ENCODE measurements at places on chromosomes 7 and 10. TPM values are rescaled to one million over a fixed set of nuclear protein-coding genes. Genes with fewer than 3 reads are reported as not detected.
A peak's percentile ranks its signal among the peaks of the same experiment; 100 is the strongest.

- DNase-seq, result no peak
- H3K27me3 ChIP-seq, result peaks cover 12% of the 10 kb centered on the region
- H3K36me3 ChIP-seq, result no peaks in the 10 kb centered on the region
- no peak overlapping the region for H3K27ac ChIP-seq
Observed at GRCh38 chr7:11196143-11196542, 222.5 kb downstream of the PHF14 start.

- no peak overlapping the region for H3K4me3 ChIP-seq
- no peaks in the 10 kb centered on the region for H3K36me3 ChIP-seq
- H3K4me1 ChIP-seq, result no peaks in the 10 kb centered on the region
Observed at GRCh38 chr10:109504401-109504800, 418.9 kb downstream of the XPNPEP1 start.

DNA sequence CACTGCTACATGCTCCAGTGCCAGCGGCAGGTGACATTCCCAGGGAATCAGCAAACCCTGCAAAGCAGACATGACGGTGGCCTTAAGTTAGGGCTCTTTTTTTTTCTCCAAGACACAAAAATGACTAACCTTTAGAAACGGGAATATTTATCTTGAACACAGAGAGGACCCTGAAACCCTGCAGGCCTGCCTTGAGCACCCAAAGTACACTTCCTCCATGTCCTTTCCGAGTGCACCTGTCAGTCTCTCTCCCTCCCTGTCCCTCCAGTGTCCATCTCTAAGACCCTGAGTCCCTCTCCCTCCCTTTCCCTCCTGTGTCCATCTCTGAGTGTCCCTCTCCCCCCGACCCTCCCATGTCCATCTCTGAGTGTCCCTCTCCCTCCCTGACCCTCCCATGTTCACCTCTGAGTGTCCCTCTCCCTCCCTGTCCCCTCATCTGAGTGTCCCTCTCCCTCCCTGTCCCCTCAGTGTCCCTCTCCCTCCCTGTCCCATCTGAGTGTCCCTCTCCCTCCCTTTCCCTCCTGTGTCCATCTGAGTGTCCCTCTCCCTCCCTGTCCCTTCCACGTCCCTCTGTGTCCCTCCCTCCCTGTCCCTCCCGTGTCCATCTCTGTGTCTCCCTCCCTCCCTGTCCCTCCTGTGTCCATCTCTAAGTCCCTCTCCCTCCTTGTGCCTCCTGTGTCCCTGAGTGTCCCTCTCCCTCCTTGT lies 51.2 kb upstream of the CAMK2B start:
- peaks cover 3% of the 10 kb centered on the region for H3K4me1 ChIP-seq
- H3K36me3 ChIP-seq, result no peaks in the 10 kb centered on the region
- H3K27ac ChIP-seq, result no peak overlapping the region
- DNase-seq, result no peak
- H3K27me3 ChIP-seq, result peaks cover 5% of the 10 kb centered on the region

- H3K27me3 ChIP-seq, result no peaks in the 10 kb centered on the region
- H3K36me3 ChIP-seq, result peaks cover 83% of the 10 kb centered on the region
- DNase-seq, result no peak
- H3K4me3 ChIP-seq, result no peak overlapping the region
Observed at GRCh38 chr10:7162331-7162730, 248.5 kb downstream of the SFMBT2 start.

GRCh38 chr7:131618391-131618790 lies 62.0 kb upstream of the PODXL start:
- no peaks in the 10 kb centered on the region for H3K36me3 ChIP-seq
- H3K27ac ChIP-seq, result no peak overlapping the region
- H3K27me3 ChIP-seq, result peaks cover 3% of the 10 kb centered on the region
- H3K4me1 ChIP-seq, result no peaks in the 10 kb centered on the region
- DNase-seq, result no peak

- H3K36me3 ChIP-seq, result peaks cover 2% of the 10 kb centered on the region
- H3K4me3 ChIP-seq, result no peak overlapping the region
- H3K27ac ChIP-seq, result no peak overlapping the region
- no peak for DNase-seq
Observed at GRCh38 chr7:4815609-4816418, 40.4 kb downstream of the AP5Z1 start.

AGR2 gene
- not detected for total RNA-seq

DNA sequence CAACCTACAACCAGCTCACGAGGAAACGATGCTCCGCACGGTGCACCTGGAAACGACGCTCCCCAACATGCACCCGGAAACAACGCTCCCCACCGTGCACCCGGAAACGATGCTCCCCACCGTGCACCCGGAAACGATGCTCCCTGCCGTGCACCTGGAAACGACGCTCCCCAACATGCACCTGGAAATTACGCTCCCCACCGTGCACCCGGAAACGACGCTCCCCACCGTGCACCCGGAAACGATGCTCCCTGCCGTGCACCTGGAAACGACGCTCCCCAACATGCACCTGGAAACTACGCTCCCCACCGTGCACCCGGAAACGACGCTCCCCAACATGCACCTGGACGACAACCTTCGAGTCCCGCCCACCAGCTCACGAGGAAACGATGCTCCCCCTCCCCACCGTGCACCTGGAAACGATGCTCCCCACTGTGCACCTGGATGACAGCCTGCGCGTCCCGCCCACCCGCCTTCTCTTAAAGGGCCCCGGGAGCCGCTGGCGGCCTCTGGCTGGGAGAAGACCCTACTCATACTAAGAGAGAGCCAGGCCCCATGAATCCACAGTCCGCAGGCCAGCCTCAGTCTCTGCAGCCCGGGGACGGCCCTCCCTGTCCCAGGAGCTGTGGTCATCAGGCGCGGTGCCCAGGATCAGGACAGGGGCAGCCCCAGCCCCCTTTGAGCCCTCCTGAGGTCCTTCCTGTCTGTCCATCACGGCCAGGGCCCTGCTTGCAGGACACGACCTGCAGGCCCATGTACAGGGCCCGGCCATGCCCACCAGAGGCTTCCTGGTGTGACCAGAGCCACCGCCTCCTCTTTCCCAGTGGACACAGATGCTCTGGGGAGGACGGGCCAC lies 98.3 kb downstream of the PDGFA start:
- no peaks in the 10 kb centered on the region for H3K4me1 ChIP-seq
- DNase-seq, result no peak
- H3K36me3 ChIP-seq, result no peaks in the 10 kb centered on the region

DNA sequence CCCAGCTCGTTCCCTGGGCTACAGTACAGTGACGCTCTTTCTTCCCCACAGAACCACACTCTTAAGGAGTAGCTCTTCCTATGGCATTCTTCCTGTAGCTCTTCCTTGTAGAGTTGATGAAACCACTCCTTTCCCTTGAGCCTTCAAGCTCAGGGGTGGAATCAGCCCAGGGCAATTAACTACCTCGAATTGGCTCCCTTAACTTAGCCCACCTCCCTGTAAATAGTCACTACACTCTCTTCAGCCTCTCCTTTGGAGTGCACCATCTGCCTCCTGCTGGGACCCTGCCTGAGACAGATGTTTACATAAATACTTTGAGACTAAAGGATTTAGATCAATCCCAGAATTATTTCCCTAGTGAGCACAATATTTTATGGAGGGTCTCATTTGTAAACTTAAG lies 537.8 kb upstream of the AUTS2 start:
- no peaks in the 10 kb centered on the region for H3K36me3 ChIP-seq
- DNase-seq, result no peak
- no peaks in the 10 kb centered on the region for H3K4me1 ChIP-seq
- no peak overlapping the region for H3K4me3 ChIP-seq
- H3K27me3 ChIP-seq, result no peaks in the 10 kb centered on the region
- no peak overlapping the region for H3K27ac ChIP-seq

OPN1SW gene
- total RNA-seq, result not detected

GRCh38 chr7:140611641-140612040 lies 29.0 kb downstream of the DENND2A start:
- no peaks in the 10 kb centered on the region for H3K36me3 ChIP-seq
- no peak for DNase-seq
- no peaks in the 10 kb centered on the region for H3K4me1 ChIP-seq
- no peak overlapping the region for H3K27ac ChIP-seq

- no peaks in the 10 kb centered on the region for H3K27me3 ChIP-seq
- peaks cover 67% of the 10 kb centered on the region for H3K36me3 ChIP-seq
- peaks cover 74% of the 10 kb centered on the region for H3K4me1 ChIP-seq
- H3K4me3 ChIP-seq, result peak overlapping the region; percentile 66
- DNase-seq, result no peak
- H3K27ac ChIP-seq, result peak overlapping the region; percentile 97
Observed at GRCh38 chr7:102416406-102416805, 17.0 kb upstream of the ORAI2 start.

GRCh38 chr10:100878291-100878910 lies 34.4 kb upstream of the SLF2 start:
- DNase-seq, result peak; percentile 51
- H3K27ac ChIP-seq, result no peak overlapping the region
- no peaks in the 10 kb centered on the region for H3K4me1 ChIP-seq
- no peaks in the 10 kb centered on the region for H3K36me3 ChIP-seq
- H3K4me3 ChIP-seq, result no peak overlapping the region

DNA sequence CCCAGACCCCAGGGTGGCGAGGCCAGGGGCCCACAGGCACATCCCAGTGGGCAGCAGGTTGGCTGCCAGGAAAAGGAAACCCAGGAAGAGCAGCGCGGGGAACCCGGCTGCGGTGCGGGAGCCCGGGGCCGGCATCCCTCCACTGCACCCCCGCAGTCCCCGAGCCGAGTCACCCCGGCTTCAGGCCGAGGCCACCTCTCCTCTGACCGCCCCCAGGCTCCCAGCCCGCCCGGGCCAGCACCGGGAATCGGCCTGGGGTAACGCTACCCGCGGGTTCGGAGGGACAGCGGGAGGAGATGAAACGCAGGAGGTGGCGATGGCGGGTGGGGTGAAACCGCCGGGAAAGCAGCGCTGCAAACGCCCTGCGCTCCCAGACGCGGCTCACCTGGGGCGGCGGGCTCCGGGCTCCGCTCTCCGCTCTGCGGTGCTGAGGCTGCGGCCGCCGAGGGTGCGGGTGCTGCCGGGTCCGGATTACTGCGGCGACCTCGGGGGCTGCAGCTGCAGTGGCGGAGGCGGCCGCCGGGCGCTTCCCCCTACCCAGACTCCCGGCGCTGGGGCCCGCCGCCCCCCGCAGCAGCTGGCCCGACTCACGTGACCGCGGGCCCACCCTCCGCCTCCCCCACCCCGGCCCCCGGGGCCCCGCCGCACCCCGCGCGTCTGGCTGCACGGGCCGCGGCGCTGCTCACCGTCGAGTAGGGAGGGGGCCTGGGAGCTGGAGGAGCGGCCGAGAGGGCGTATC lies at the start of gene SCRN1:
TSS of gene SCRN1 (minus strand) at position 545 of the 739 bp plus-strand sequence. CDS start 20,734 bp downstream, outside the sequence.
- H3K4me3 ChIP-seq, result peak within 1 kb of the TSS; percentile 74
- H3K4me1 ChIP-seq, result peaks cover 19% of the 10 kb centered on the region
- peak within 1 kb of the TSS; percentile 81 for H3K27ac ChIP-seq
- H3K27me3 ChIP-seq, result peaks cover 42% of the 10 kb centered on the region
- peak; percentile 31 for DNase-seq

DNA sequence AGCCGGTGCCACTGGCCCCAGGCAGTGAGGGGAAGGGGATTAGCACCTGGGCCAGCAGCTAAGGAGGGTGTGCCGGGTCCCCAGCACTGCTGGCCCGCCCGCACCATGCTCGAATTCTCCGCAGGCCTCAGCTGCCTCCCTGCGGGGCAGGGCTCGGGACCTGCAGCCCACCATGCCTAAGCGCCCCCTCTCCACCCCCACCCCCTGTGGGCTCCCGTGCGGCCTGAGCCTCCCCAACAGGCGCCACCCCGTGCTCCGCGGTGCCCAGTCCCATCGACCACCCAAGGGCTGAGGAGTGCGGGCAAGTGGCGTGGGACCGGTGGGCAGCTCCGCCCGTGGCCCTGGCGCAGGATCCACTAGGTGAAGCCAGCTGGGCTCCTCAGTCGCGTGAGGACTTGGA lies 144.8 kb upstream of the CDCA7L start:
- H3K27me3 ChIP-seq, result peaks cover 11% of the 10 kb centered on the region
- H3K27ac ChIP-seq, result no peak overlapping the region
- no peaks in the 10 kb centered on the region for H3K4me1 ChIP-seq
- DNase-seq, result no peak

GRCh38 chr7:38681882-38682281 lies 50.7 kb upstream of the AMPH start:
- no peak for DNase-seq
- no peak overlapping the region for H3K4me3 ChIP-seq
- H3K27ac ChIP-seq, result no peak overlapping the region
- H3K27me3 ChIP-seq, result peaks cover 5% of the 10 kb centered on the region
- no peaks in the 10 kb centered on the region for H3K36me3 ChIP-seq
- H3K4me1 ChIP-seq, result no peaks in the 10 kb centered on the region

GRCh38 chr7:134778941-134779740 lies at the start of gene CALD1:
CALD1 (plus strand) TSS chr7:134779634; CDS start chr7:134867734, 88,100 bp downstream.
- H3K27me3 ChIP-seq, result peaks cover 5% of the 10 kb centered on the region
- H3K4me1 ChIP-seq, result no peaks in the 10 kb centered on the region
- H3K36me3 ChIP-seq, result no peaks in the 10 kb centered on the region
- H3K27ac ChIP-seq, result no peak within 1 kb of the TSS
- no peak for DNase-seq

FFAR4 gene
- not detected for total RNA-seq

DNA sequence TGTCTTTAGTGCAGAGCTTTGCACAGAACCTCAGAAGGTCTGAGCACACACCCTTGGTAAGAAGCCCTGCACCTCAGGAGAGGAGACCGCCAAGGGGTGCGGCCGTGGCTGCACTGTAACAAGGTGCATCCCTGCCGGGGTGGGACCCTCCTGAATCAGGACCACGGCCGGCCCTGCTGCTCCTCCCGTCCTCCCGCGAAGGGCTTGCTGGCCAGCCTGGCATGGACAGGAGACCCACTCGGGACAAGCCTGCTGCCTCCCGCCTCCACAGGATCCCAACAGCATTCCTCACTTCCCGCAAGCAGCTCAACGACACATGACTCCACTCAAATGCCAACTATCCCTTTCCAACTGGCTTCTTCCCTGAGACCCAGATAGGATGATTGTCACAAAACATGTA lies 12.8 kb downstream of the WDR86 start:
- DNase-seq, result no peak
- H3K4me3 ChIP-seq, result no peak overlapping the region
- no peaks in the 10 kb centered on the region for H3K36me3 ChIP-seq

CFAP46 gene
- not detected for total RNA-seq
